ENCODE measurements at places on chromosomes 4 and X.

GRCh38 chr4:67765401-67765800 is 11.2 kb upstream of the GNRHR start:
- DNase-seq, result no peak

DNA sequence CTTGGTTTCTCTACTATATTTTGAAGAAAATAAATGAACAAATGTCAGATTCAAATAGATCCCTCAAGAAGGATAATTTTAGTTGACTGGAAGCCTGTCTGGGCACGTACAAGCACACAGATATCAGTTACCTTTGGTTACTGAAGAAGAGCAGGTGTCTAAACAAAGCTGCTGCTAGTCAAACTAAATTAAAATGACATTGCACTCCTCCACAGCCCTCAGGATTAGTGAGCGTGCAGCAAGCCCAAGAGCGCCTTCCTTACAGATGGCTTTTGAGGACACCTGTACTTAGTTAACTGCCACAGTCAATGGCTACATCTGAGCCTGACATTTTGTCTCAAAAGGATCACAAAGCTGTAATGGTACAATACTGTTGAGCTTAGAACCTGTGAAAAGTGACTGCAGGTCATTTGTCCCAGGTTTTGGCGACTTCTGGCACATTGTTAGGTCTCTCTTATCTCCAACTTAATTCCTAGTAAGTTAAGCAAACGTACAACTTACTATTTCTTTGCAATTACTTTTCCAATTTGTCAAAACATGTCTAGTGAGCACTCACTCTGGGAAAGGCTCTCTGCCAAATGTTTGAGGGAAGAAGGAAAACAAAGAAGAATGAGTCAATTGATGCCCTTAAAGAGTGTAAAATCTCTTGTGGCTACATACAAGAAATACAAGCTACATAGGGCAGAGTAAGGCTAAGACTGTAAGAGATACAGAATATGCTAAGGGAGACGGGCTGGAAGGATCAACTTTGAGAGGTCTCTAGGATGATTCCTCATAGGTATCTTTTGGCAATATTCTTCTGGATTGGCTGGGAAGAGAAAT is 25.6 kb upstream of the DAPP1 start:
- no peak for DNase-seq

DNA sequence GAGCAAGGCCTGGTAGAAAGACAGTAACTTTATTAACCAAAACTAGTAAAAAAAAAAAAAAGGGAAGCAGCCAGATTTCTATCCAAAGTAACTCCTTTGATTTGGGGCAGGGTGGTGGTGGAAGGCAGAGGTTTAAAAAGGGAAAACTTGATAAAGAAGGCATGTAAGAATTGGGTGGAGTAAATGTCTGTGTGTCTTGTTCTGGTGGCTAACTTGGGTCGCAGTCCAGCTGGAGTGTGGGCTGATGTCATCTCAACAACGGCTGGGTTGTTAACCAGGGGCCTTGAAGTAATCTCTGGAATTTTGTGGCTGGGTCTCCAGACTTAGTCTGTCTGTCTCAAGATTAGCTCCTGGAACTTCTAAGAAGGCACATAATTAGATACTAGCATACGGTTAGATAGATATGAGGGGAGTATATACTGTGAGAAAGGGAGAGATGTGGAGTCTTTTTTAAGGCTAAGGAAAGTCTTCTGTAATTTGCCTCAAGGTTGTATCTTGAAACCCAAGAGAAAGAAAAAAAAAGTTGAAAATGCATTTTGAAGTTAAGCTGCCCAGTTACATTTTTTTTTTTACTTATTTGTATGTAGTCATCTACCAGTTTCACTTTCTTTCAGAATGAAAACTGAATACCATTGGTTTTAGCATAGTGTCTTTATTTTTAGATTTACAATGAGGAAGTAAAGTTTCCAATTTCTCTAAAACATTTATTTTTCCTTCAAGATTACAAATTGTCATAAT is 48.3 kb downstream of the MTHFD2L start:
- no peak for DNase-seq

GRCh38 chr4:8852118-8852704 is 19.4 kb downstream of the HMX1 start:
- DNase-seq, result no peak

DNA sequence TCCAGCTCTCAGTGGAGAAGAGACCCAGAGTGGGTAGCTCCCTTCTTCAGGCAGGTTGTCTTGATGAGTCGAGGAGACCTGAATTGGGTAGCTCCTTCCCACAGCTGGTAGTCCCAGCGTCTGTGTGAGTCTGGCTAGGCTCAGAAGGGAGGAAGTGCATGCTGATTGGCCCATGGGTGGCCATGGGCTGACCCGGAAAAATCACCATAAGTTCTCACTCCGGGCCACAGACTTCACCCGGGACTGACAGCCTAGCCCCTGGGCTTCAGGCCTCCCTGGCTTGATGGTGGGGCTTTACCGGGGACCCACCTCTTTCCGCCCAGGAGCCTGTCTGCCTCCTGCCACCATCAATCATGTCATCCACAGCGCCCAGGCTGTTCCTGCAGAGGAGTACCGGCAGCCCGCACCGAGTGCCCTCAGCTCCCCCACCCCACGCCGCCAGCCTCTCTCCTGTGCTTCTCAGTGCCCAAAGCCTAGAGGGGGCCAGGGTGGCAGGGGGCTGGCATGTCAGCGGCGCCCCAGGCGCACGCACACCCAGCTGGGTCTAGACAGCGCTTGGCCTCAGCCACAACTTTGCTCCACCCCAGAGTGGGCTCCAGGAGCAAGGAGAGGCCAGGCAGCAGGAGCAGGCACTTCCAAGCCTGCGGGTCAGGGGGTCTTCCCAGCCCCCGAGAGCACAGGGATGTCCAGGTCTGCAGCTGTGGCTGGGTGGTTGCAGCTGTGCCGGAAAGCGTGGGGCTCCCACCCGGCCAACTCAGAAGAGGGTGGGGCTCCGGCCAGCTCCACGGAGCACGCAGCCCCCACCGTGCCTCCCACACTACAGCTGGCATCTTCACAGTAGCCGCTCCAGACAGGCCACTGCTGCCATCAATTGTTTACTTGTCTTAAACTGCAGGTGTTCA is 16.1 kb upstream of the SAT1 start:
- DNase-seq, result no peak

DNA sequence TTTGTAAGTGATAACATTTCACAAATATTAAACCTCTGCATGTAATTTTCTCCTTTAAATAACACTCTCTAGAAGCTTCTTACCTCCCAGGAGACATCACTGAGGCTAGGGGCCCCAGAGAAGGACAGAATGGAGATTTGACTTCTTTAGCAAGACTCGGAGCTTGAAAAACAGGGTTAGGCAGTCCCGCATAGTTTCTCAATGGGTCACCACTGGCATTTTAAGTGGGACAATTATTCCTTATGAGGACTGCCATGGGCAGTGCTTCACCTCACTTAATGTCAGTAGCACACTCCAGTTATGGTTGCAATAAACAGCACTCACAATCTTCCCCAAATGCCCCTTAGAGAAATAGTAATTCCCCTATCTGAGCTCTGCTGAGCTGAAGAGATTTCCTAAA is 66.7 kb upstream of the NOCT start:
- DNase-seq, result no peak

- no peak for DNase-seq
These were observed at the start of gene NAT8L for GRCh38 chr4:2059046-2059725. Gene NAT8L, plus strand, starts transcription at chr4:2059327. Its CDS starts 185 bp downstream, at chr4:2059512.

- DNase-seq, result no peak
These were observed 3.0 kb downstream of the FAM3A start for GRCh38 chrX:154512879-154513553.

- DNase-seq, result no peak
These were observed 22.8 kb upstream of the SEC24B start for GRCh38 chr4:109410776-109411175.

GRCh38 chrX:67543818-67544217 is at the start of gene AR:
Gene AR, plus strand, starts transcription at chrX:67544021. Its CDS starts 1,126 bp downstream, at chrX:67545147.
- DNase-seq, result no peak

DNA sequence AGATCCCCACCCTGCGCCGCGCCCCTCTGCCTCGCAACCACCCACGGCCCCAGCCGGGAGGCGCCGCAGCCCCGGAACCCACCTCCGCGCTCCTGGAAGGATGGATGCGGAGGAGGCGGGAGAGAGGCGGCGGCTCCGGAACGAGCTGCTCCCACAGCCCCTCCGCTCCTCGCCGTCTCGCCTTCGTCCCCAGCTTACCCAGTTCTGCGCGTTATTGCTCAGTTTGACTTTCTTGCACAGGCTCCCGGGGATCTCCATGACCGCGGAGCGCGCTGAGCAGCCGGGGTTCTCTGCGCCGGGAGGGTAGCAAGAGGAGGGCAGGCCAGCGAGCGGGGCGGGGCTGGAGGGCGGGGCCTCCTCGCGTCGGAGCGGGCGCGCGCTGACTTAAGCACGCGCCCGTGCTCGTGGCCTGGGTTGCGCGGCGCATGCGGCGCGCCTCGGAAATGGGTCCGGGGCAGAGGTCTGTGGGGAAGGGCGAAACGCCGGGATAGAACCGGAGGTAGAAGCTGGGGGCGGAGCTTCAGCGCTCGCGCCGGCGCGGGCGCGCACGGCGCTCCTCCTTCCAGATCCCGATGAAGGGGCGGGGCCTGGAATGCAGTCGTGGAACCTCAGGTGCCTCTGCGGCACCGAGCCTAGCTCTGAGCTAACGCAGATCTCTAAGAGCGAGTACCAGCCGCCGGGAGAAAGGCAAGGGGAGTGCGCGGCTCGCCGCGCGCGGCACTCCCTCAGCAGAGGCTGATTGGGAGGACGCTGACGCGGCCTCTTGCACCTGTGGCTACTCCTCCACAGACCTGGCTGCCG is at the start of gene PAPSS1:
PAPSS1 (minus strand) TSS at position 313 of the 801 bp plus-strand sequence; CDS start at position 258, 55 bp downstream.
- DNase-seq, result peak; percentile 71

DNA sequence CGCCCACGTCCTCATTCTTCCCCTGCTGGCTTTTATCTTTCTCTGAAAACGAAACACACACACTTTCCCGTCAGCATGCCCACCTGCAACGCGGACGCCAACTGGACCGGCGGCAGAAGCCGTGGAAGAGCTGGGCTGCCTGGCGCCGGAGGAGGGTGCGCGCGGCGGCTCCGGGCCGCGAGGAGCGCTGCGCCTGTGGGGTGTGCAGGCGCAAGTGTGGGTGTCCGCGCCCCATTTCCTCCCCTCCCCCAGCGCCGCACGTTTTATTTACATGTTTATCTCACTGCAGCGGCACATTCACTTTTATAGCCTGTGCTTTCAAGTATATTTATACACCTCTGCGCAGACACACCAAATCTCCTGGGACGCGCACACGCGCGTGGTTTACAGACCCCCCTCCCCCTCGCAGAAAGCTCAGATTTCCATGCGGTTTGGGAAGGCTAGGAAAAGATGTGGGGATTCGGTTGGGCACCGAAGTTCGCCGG is 1.5 kb downstream of the PITX2 start:
- DNase-seq, result no peak

DNA sequence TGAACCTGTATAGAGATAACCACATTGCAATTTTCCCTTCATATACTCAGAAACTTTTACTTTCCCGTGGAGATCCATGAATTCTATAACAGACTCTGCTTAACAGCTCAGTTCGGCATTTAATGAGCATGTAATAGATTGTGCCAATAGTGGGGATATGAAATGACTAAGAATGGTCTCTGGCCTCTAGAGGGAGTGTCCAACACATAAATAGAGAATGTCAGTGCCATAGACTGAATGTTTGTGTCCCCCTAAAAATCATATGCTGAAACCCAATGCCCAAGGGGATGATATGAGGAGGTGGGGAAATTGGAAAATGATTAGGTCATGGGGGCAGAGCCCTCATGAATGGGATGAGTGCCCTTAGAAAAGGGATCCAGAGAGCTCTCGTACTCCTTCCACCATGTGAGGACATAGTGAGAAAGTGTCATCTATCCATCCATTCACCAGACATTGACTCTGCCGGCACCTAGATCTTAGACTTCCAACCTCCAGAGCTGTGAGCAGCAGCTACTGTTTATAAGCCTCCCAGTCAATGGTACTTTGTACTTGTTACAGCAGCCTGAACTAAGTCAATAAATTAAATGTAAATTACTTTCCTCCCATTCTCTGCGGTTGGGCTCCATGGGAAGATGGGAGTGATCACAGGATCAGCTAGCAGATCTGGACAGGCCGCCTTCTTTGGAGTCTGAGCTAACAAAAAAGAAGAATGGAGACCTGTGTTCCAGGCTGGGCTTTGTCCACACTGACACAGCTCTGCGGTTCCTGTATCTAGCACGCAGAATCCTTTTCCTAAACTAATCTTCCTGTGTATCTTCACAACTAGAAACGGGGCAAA is 28.1 kb upstream of the HPSE start:
- DNase-seq, result no peak

- DNase-seq, result no peak
These were observed 801.4 kb upstream of the GRID2 start for GRCh38 chr4:91502365-91502764.

- no peak for DNase-seq
These were observed 76.6 kb downstream of the FREM3 start for GRCh38 chr4:143623896-143624295.

DNA sequence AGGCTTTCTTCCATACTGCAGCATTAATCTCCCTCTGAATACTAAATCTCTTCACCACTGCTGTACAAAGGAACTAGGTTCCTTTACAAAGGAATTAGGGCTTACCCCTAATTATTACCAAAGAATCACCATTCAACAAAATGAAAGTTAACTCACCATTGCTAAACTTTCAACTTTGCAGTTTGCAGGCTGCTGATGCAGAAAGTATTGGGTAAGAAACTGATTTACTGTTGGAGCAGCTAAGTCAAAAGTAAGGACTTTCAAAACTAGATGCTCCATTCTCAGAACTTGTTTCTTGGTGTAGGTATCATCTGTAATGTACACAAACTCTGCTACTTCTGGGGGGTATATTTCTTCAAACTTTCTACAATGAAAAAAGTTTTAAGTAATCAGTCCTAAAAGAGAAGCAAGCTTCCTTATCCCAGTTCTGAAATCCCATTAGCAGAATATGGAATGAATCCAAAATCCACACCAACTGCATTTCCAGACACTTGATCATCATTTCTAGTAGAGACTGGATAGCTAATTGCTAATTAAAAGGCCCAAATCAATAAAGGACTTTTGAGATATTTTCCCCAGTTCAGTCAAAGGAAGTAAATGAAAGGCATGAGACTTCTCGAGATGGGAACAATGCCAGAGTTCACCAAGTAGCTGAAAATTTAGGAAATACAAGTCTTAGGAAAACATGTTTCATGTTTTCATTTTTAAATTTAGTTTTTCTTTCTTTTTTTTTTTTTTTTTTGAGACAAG is 4.3 kb downstream of the CCNA2 start:
- no peak for DNase-seq

DNA sequence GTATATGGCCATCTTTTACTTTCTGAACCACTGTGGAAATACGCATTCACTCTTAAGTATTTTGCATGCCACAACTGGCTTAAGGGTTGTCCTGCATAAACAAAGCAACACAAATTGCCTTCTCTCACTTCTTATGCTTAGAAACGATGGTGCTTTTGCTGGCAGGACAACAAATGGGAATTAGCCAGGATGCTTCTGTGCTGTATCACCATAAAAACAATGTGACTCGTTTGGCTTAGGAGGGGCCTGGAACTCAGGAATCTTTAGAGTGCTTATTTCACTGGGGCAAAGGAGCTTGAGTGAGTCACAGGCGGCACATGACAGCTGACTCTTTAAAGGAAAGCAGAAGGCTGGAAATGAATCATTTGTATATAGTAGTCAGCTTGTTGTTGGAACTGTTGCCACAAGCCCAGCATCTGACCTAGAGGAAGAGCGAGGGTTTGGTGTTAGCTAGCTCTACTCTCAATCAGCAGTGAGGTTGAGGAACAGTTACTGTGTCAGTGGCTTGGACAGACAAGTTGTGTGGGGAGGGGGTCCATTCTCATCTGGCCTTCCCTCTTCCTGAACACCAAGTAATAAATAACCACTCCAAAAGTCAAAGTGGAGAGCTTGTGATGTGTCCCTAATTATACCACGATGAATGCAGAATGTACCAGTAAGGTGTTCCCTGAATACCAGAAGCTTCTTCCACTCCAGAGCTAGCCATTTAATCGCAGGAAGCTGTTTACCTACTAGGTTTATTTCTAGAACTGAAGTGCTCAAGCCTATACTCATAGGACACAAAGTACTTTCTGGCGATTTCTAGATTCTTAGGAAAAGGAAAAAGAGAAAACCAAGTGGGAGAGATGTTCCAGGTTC is 293.1 kb downstream of the CAMK2D start:
- peak; percentile 84 for DNase-seq
